Astrocyte (in vitro differentiated cells and primary cell): ENCODE measurements at places on chromosomes 2 and 18.
A peak's percentile ranks its signal among the peaks of the same experiment; 100 is the strongest.

GRCh38 chr2:38750011-38750890 lies 910 bp downstream of the SRSF7 start:
- no peak for DNase-seq

DNA sequence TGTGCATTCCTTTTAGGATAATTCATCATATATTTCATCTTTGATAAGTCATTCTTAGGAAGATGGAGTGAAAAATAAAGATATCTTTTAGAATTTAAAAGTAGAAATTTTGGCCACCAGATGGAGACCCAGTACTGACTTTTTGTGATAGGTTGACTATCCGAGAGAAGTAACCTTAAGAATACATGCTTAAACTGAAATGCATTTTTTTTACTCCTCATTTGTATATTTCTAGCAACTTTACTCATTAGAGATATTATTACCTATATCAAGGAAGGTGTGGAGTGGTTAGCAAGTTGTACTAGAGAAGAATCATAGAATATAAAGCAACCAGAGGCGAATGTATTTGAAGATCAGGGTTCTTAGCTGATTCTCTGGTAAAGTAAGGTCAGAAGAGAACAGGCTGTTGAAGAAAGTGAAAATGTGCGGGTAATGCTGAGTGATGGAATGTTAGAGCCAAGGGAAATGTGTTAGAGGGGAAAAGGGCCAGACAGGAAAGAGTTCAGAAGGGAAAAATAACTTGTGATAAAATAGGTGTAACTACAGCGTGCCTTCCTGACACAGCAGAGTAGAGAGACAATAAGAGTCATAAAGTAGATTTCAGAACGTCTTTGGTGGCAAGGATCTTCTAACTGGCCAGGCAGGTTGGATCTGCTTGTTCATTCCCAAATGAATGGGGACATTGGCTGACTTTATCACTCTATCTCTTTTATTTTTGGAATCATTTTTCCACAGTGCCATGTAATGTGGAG lies 52.3 kb downstream of the TDRD15 start:
- no peak for DNase-seq

DNA sequence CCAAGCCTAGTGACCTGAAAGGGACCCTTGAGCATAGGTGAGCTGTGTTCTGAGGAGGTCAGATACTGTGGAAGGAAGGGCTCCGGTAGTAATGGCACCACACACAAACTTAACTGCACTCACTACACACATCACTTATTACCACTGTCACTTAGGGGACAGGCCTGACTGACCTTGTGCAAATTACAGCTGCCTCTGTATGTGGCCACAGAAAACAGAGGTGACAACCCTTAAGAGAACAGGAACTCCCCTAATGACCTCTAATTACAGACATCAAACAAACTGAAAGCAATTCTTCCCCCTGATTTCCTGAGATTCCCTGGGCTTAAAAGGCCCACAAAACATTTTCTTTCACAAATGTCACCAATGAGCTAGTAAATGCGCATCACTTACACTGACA lies 360.6 kb downstream of the RND3 start:
- no peak for DNase-seq

DNA sequence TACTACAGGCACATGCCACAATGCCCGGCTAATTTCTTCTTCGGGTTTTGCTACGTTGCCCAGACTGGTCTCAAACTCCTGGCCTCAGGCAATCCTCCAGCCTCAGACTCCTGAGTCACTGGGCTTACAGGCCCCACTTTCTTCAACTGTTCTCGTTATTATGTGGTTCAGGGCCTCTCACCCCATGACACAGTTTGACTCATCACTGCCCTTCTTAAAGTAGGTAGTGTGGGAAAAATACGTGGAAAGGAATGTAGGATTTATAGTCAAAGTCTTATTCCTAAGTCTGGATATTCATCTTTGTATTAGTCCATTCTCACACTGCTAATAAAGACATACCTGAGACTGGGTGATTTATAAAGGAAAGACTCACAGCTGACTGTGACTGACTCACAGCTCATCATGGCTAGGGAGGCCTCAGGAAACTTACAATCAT lies 19.4 kb downstream of the CENPA start:
- DNase-seq, result peak; percentile 77

DNA sequence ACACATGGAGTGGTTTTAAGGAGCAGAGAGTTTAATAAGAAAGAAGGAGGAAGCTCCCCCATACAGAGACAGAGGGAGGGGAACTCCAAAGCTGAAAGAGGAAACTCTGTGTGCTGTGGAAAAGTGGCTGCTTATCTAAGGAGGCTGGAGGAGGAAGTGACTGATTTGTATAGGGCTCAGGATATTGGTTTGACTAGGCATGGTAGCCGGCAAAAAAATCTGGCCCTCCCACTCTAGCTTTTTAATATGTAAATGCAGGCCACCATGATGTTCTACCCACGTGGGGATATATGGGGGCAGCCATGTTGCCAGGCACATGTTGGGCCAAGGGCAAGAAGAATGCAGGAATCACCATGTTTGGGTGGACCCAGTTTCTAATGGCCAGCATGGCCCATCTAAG lies 64.3 kb downstream of the HNMT start:
- DNase-seq, result no peak

- no peak for DNase-seq
Observed at GRCh38 chr2:160484859-160485520, 8.6 kb downstream of the RBMS1 start.

DNA sequence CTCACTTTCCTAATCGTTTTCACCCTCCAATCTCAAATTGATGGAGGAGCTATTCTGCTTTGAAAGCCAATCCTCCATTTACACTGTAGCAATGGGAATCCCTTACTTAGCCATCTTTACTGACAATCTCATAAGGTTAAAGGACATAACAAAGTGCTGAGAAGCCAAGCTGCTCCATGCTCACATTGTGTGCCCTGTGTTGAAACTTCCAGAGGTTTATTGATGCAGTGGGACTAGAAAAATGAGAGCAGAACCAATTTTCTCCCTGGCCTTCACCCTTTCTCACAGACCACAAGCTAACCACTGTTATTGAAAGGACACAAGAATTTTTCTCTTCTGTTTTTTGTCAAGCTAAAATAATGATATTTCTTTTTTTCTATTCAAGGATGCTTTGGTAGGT lies 63.8 kb downstream of the CSRNP3 start:
- DNase-seq, result no peak

GRCh38 chr2:88067189-88067588 lies 436 bp upstream of the SMYD1 start:
- no peak for DNase-seq

- DNase-seq, result peak; percentile 71
Observed at GRCh38 chr2:161208527-161209139, 48.4 kb downstream of the TANK start.

GRCh38 chr18:22981274-22982133 lies 48.4 kb downstream of the RBBP8 start:
- no peak for DNase-seq

DNA sequence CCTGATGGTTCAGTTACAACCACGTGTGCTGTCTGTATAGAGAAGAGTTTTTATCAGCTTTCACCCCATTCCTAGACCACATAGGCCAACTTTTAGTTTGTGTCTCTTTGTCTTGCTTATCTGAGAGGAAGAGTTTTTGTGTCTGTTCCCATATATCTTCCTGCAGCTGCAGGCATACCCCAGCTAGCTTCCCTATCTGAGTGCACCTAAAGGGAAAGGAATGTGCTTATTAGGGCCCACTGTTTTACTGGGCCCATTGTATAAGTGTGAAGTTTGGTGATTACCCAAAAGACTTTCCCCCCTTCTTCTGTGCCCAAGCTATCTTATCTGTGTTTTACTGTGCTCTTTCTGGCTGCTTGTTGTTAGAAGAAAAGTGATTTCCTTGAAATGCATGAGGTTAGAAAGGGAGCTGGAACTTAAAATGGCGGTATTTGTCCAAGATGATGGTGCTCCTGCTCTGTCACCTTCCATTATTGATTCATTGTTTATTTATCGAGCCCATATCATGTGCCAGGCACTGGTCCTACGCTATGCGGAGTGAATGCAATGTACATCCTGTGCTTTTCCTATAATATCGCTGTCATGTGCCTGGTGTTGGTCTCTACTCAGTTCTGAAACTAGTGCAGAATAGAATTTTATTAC lies 57.2 kb downstream of the NYAP2 start:
- DNase-seq, result no peak

DNA sequence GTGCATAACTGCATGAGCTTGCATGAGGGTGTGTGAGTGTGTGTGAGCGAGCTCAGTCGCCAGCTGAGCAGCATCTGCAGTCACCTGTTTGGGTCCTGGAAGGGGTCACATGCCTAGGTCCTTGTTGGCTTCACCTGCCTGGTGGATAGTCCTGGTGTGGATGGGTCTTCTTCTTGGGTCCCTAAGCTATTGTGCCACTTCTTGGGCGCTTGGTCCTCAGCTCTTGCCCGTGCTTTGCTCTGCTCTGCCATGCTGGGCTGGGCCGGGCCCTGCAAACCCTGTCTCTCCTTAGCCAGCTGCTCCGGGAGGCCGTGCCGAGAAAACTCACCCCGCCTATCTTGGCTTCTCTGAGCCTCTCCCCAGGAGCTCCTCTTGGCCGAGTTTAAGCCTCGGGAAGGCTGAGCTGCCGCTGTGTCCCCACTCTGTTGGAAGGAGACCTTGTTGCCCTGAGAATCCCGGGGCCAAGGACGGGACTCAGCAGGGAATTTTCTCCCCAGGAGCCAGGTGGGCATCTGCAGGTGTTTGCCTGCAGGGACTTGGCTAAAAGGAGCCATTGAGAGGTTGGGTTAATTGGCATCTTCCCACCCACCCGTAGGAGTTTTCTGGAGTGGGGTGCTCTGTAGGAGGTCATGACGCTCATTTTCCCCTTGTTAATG lies 300.8 kb downstream of the NDUFA10 start:
- no peak for DNase-seq

- DNase-seq, result no peak
Observed at GRCh38 chr2:219829667-219830352, 202.4 kb downstream of the SLC4A3 start.

DNA sequence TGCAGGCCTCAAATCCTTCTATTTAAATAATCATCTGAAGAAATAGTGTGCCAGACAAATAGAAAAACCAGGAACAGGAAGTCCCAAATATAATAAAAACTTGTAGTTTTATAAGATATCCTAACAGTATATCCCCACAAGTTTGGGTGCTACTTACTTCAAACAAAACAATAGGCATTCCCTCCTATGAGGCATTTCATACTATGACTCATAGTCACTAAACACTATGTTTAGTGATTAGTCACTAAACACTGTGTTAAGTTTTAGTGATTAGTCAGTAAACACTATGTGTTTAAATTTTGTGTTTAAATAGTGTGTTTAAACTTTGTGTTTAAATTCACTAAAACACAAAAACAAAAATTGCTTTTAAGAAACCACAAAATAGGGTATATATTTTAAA lies 407.0 kb upstream of the CDH19 start:
- peak; percentile 51 for DNase-seq

GRCh38 chr2:198901894-198902293 lies 555.8 kb downstream of the SATB2 start:
- no peak for DNase-seq

DNA sequence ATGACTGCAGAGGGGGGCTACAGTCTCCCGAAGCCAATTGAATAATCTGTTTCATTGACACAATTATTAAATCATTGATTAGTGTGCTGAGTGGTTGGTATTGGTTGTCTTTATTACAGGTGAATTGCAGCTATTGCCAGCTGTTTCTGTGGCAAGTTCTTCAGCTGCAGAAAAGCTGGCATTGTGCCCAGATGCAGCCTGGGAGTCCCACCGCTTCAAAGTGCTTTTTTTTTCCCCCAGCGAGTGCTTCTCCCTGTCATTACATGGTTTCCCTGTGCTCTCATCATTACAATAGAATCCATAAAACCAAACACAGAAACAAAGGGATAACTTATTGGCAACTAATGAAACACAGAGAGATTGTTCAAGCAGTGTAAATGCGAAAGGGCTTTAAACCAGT lies 164.7 kb downstream of the GRB14 start:
- DNase-seq, result no peak

GRCh38 chr2:230323385-230324106 lies 3.4 kb upstream of the SP140L start:
- DNase-seq, result no peak

- DNase-seq, result no peak
Observed at GRCh38 chr2:216284708-216285107, 87.6 kb downstream of the MARCHF4 start.

DNA sequence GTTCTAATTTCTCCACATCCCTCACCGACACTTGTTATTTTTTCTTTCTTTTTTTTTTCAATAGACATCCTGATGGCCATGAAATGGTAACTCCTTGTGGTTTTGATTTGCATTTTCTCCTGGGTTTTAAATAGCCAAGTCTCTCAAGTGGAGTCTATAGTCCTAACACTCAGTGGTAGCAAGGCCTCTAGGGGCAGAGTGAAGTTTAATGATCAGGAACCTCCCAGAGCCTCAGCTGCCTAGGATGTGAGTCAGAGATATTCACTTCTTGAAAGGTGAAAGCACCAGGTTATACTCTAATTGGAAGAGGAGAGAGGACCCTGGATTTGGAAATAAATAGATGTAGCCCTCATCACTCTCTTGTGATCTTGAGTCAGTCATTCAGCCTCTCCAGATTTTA lies 62.7 kb upstream of the CAPN13 start:
- no peak for DNase-seq

- no peak for DNase-seq
Observed at GRCh38 chr2:50347358-50348044, 684.4 kb downstream of the NRXN1 start.

DNA sequence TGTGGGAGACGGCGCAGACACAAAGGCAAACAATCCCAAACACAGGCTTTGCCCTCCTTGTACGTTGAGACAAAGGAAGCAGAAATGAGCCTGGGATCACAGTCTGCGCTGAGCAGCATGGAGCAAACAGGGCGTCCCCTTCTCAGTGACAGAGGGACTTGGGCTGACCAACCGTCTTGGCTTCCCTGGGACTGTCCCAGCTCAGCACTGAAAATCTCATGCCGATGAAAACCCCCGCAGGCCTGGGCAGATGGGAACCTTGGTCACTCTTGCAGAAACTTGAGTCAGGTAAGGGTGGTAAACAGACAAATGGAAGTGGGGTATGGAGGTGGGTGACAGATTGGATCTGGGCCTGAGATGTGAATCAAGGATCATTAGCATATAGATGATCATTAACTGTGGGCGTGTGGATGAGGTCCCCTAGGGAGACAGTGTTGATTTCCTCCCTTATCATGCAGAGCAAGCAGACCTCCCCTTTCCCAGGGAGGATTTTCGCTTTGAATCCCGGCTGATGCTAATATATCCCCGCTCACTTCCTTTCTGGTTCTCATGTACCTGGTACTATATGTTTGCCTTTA lies 19.1 kb upstream of the SH3BP4 start:
- DNase-seq, result no peak

GRCh38 chr2:229141424-229142025 lies 129.6 kb downstream of the PID1 start:
- peak; percentile 83 for DNase-seq

DNA sequence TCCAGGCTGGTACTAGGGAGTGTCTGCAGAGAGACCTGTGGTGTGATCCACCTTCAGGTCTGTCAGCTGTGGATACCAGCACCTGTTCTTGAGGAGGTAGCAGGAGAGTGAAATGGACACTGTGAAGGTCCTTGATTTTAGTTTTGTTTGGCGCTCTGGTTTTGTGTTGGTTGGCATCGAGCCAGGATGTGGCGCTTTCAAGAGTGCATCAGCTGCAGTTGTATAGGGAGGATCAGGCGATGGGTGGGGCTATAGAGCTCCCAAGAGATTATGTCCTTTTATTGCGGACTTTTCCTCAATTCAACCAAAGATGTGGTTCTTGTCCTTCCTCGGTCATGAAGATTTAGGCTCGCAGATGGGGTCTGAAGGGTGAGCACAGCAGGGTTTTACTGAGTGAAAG lies 37.5 kb downstream of the SLC39A10 start:
- DNase-seq, result no peak
